ENCODE measurements at places on chromosomes 16 and 17. TPM values are rescaled to one million over a fixed set of nuclear protein-coding genes. Genes with fewer than 3 reads are reported as not detected.

GRCh38 chr16:81928271-81928918 lies 82.9 kb downstream of the SDR42E1 start:
- no peak for DNase-seq

GRCh38 chr16:85521552-85522307 lies 91.4 kb upstream of the GSE1 start:
- no peak for DNase-seq

- no peak for DNase-seq
These were observed 1.6 kb downstream of the BCAS3 start for GRCh38 chr17:60679287-60679686.

DNA sequence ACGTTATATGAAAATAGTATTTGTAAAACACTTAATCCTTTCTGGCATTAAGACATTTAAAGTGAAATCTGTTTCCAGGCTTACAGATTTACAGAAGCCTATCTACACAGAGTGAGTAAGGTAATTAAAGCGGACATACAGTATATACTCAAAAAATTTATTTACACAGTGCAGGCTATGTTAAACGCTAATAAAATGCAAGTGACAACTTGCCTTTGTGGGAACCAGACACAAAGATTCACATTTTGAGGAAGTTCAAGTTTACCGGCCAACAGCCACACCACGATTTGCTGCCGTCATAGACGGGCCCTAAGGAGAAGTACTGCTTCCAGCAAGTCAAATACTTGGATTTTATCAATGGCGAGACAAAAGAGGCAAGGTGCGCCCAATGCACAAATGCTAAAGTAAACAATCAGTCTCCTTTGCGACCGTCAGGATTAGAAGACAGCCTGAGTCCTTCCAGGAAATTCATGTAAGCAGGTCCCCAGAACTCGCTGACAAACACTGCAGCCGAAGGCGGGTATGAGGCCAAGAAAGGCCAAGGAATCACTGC lies 801 bp downstream of the VPS35 start:
- DNase-seq = peak; percentile 81

GRCh38 chr16:14263769-14264168 lies 192.7 kb downstream of the MRTFB start:
- DNase-seq = no peak

DNA sequence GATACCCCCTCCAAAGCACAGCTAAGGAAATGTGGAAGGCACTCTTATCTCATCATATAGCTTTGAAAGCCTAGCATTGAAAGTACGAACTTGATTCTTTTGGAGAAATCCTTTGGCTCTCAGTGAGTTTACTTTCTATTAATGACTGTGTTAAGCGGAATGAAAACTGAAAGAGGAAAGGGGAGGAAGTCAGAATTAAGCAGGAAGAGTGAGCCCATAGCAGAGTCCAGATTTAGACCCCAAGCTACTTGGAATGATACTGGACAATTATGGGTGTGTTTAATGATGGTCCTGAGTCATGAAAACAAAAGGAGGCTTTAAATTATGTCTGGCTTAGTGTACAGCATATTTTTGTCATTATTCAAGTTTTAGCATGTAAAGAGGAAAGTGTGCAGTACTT lies 42.2 kb downstream of the TENT4B start:
- DNase-seq = no peak

DNA sequence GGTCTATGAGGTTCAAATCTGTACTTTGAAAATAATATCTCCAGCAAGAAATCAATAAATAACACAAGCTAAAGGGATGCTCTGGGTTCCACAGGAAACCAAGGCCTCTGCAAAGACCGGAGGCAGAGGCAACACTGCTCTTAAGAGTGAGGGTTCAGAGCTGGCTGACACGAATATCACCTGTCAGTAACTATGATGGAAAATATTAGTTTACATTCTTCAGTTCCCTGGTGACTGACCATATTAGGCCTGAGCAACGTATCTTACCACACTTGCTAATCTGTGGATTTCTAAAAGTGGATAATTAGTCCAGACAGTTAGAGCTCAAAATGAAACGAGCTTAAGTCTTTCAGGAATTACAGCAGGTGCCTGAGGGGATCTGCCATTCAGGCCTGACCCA lies 459.3 kb downstream of the HS3ST3B1 start:
- no peak for DNase-seq

- DNase-seq = no peak
These were observed 9.0 kb upstream of the C1QL1 start for GRCh38 chr17:44977065-44977464.

DNA sequence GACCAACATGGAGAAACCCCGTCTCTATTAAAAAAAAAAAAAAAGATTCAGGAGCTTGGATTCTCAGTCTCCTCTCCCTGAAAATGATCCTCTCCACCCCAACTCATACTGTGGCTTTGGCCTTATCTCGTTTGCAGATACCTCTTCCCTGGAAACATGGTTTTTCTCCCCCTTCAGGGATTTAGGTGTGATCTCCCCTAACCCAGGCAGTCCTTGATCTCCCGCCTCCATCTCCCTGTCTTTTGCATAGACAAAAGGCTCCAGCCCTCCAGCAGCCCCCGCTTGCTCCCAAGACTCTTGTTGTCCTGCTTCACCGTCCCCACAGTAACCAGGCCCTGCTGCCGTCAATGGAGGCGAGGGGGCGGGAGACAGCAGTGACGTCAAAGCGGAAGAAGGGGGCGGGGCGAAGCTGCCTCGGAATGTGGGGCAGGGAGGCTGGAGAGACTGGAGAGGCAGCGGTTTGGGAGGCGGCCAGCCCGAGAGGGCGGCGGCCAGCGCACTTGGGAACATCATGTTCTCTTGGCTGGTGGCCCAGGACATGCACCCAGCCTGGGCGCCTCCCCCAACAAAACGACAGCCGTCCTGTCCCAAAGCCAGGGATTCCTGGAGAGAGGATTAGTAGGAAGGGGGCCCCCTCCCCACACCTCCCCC lies 1.9 kb upstream of the PER1 start:
- DNase-seq = peak; percentile 99

- no peak for DNase-seq
These were observed 395 bp downstream of the STXBP4 start for GRCh38 chr17:54968988-54969332.

- DNase-seq = no peak
These were observed 41.9 kb upstream of the NSRP1 start for GRCh38 chr17:30074730-30075129.

DNA sequence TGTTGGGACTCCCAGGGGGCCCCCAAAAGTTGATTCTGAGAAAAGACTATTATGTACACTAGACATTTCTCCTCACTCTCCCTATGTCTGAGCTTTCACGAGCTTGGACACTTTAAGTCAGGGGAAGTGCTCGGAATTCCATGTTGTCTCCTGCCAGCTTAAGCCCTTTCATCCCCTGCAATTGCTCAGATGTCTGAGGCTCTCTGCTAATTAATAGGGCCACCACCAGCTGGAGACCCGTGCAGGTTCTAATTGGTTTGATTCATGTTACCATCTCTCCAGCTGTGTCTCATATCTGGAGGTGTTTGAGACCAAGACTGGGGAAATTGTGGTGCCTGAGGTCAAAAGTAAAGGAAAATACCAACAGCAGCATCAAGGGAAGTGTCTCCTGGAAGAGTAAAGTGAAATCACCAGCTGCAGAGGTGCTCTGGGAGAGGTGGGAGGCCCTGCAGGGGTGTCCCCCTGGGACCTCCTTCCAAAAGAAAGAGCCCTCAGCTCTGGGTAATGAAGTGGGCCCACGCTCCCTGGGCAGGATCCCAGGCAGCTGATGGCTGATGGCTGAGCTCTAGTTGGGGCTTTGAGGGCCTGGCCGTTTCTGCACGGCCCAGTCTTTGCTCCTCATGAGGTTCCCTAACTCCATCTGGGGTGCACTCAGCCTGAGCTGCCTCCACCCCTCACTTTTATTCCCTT lies 5.8 kb upstream of the UTS2R start:
- DNase-seq = no peak

- DNase-seq = peak; percentile 71
These were observed 15.3 kb upstream of the TNFRSF13B start for GRCh38 chr17:16987066-16987829.

- DNase-seq = no peak
These were observed 1.0 kb upstream of the RAB26 start for GRCh38 chr16:2147378-2147777.

- no peak for DNase-seq
These were observed 1.1 kb downstream of the SLFN13 start for GRCh38 chr17:35447499-35447898.

DNA sequence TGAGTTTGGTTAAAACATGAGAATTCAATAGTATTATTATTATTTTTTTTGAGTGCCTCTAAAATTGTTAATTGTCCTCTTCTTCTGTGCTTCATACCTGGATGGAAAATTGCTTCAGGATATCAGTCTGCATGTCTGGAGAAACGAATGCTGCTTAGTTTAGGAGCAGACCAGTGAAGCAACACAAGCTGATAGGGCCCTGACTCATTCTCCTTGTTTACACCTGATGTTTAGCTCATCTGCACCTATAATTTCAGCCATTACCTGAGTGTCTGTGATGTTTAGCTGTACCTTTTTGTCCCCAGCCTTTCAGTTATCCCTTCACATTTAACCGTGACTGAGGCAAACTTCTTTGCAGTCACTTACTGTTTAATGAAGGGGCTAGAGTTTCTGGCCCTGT lies 14.8 kb downstream of the SNTB2 start:
- DNase-seq = no peak

DNA sequence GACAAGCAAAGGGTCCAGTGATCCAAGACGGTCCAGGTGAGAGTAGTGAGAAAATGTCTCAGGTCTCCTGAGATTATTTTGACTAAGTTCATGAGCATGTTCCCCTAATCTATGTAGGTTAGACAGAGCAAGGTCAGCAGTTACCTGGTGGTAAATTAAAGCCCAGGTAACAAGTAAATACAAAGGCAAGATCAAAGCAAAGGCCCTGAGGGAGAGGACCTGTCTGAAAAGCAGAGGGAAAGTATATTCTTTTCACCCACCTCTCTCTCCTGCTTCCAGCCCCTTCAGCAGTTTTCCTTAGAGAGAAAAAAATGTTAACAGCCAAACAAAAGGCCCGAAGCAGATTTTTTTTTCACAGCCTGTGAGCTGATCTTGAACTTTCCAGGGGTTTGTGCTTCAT lies 302.7 kb downstream of the MAP2K6 start:
- no peak for DNase-seq

GRCh38 chr16:51134269-51134812 lies 16.7 kb downstream of the SALL1 start:
- no peak for DNase-seq

DNA sequence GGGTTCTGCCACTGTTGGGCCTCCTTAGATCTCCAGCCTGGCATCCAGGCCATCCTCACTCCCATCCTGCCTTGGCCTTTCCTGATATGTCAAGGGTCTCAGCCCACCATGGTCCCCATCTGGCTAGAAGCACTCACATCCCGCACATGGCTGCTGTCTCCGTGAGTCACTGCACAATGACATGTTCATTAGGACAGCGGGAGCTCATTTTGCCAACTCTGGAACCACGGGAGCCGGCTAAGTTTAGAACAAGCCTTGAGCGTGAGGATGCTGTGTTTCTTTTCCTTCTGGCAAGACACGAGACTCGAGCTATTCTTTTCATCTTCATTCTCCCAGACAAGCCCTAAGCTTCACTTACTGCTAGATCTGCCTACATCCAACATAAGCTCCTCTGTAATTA lies 65.7 kb upstream of the KSR1 start:
- DNase-seq = no peak

- DNase-seq = no peak
These were observed 143.0 kb downstream of the FTO start for GRCh38 chr16:53846971-53847370.

DNA sequence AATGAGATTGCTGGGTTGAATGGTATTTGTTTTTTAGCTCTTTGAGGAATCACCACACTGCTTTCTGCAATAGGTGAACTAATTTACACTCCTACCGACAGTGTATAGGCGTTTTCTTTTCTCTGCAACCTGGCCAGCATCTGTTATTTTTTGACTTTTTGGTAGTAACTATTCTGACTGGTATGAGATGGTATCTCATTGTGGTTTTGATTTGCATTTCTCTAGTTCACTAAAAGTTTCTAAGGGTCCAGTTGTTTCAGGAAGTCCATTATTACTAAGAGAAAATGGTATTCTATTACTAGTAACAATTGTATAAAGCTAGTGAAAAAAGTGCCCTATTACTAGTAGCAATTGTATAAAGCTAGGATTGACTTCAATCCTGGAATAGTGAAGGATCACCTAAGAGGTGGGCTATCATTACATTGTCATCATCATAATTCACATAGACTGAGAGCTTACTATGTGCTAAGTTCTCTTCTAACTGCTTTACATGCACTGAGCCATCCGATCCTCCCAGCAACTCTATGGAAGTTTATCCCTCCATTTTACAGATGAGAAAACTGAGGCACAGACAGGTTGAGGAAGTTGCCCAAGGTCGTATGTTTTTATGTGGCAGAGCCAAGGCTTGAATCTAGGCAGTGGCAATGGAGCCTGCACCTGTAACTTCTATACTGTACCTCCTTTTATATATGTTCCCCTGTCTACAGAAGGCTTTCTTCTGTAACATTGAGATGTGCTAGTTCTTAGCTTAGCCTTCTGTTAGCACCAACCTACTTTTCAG lies 13.4 kb upstream of the SMIM36 start:
- no peak for DNase-seq

- peak; percentile 85 for DNase-seq
These were observed 128.0 kb upstream of the PLCG2 start for GRCh38 chr16:81650982-81651562.

- no peak for DNase-seq
These were observed 725 bp upstream of the CASC3 start for GRCh38 chr17:40139566-40140058.

DNA sequence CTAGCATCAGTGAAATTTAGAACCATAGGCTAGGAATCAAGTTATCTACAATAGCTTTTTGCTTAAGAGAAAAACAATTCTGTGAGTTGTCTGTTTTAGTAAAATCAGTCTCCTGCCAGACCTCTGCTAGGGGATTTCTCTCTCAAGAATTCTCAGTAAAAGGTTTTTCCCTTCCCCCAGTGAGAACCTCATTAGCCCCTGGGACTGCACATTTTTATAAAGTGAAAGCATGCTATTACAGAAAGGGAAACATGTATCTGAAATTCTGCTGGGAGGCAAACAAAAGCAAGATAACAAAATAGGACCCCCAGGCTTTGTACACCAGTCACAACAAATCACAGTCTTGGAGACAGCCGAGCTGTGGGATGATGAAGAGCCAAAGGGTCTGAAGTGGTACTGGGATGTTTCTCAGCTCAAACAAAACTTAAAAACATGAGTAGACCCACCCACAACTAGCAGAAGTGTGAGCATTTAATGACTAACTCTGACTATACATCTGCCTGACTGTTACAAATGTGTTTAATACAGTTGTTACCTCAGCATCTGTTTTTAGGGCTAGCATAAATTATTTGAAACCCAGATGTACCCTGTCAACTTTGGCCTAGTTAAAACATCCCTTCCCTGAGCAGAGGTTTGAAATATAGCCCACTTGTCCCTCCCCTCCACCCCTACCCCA lies 20.0 kb upstream of the GLG1 start:
- DNase-seq = no peak

GRCh38 chr16:71264299-71264698 lies 24.9 kb downstream of the CMTR2 start:
- DNase-seq = no peak

GRCh38 chr17:81831563-81831956 lies 1.5 kb downstream of the MCRIP1 start:
- DNase-seq = no peak

The KRTAP2-1 gene
- not detected for total RNA-seq

The NXPH3 gene
- 4.4 TPM for total RNA-seq

The KIFC3 gene
- 70.1 TPM for total RNA-seq

The SLC13A2 gene
- not detected for total RNA-seq

The NPIPA8 gene
- total RNA-seq = 0.46 TPM

The UBTF gene
- total RNA-seq = 53.1 TPM

The ATP2C2 gene
- total RNA-seq = not detected

The RHOT1 gene
- total RNA-seq = 39.4 TPM

The PLA2G15 gene
- 46.7 TPM for total RNA-seq

The ZPBP2 gene
- not detected for total RNA-seq

The SLFN11 gene
- 23.0 TPM for total RNA-seq

The CMTM2 gene
- total RNA-seq = 1.3 TPM
